ENCODE measurements at places on chromosomes 7 and 10. TPM values are rescaled to one million over a fixed set of nuclear protein-coding genes. Genes with fewer than 3 reads are reported as not detected.

DNA sequence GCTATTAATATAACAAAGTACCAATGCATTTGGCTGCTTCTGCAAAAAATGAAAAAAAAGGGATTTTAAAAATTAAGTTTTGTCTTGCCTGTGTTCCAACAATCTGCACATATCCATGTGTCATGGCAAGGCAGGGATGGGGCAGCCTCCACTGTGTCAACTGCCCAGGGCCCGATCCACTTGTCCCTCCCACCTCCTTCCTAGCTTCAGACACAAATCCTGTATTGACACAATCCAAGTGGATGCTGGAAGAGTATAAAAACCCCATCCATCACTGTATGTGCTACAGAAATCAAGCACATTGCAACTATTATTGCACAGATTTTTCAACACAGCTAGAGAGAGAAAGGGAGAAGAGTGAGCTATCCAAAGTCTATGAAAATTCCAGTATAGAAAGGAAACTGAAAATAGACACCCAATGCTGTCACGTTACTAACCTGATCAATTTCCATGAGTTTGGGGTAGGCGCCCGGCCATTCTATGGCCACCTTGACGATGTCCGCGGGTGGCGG is 106.4 kb downstream of the ELMO1 start:
- DNase-seq: no peak
- peak overlapping the region; percentile 34 for H3K4me3 ChIP-seq

BLVRA gene
- total RNA-seq: 104 TPM

GRCh38 chr7:22990588-22990949 is 23.4 kb downstream of the HYCC1 start:
- H3K36me3 ChIP-seq: no peaks in the 10 kb centered on the region
- H3K27me3 ChIP-seq: no peaks in the 10 kb centered on the region
- no peak for DNase-seq
- no peak overlapping the region for H3K4me3 ChIP-seq
- H3K27ac ChIP-seq: no peak overlapping the region
- H3K4me1 ChIP-seq: no peaks in the 10 kb centered on the region

DNA sequence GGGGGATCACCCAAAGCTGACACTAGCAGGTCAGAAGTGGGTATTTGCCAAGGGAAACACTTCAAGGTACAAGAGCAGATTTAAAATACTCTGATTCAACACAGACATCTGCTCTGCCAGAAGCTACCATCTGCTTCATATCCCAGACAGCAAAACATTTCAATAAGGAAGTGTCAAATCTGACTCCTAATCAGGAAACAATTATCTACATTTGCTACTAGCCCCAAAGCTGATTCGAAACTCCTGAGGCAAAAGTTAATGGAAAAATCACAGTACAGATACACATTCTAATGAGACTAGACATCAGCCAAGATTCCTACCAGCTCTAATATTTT is 48.9 kb downstream of the PARD3 start:
- no peaks in the 10 kb centered on the region for H3K27me3 ChIP-seq
- DNase-seq: no peak
- H3K4me1 ChIP-seq: peaks cover 23% of the 10 kb centered on the region
- no peak overlapping the region for H3K4me3 ChIP-seq
- no peaks in the 10 kb centered on the region for H3K36me3 ChIP-seq

DNA sequence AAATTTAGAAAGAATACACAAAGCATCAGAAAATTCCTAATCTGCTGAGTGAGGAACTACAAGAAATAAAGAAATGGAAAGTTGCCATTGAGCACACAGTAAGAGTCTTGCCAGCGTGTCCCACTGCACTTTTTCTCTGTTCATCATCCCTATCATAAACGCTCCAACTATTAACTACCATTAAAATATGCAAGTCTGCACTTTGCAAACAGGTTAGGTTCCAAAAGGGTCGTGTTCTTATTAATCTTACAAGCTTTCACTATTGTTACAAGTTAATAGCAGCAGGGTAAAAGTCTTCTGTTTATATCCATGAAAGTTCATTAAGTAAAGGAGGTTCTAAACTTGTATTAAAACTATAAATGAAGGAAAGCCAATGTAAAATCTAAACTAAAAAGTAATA is 5.2 kb upstream of the JMJD1C start:
- H3K27me3 ChIP-seq: no peaks in the 10 kb centered on the region
- peaks cover 2% of the 10 kb centered on the region for H3K4me1 ChIP-seq
- DNase-seq: no peak
- H3K27ac ChIP-seq: no peak overlapping the region
- H3K4me3 ChIP-seq: no peak overlapping the region
- no peaks in the 10 kb centered on the region for H3K36me3 ChIP-seq

COL1A2 gene
- 321 TPM for total RNA-seq

DNA sequence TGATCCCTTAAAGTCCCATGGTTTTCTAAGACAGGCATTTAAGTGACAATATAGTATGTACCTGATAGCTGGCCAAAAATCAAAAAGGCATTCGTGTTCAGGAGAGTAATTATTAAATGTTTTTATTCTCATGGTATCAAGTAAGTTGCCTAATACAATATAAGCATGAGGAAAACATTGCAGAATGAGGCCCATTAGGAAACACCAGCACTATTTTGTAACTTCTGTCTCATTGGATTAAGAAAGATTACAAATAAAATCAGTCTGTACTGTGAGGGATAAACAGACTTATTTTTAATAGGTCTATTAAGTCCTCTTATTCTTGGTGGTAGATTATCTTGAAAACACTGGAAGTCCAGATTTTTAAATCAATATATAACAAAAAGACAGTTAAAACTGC is 110.1 kb downstream of the SNX13 start:
- no peak overlapping the region for H3K4me3 ChIP-seq
- H3K27ac ChIP-seq: no peak overlapping the region
- H3K36me3 ChIP-seq: peaks cover 11% of the 10 kb centered on the region
- H3K4me1 ChIP-seq: no peaks in the 10 kb centered on the region
- no peaks in the 10 kb centered on the region for H3K27me3 ChIP-seq

CCSER2 gene
- total RNA-seq: 74.4 TPM

- no peak for DNase-seq
- no peak overlapping the region for H3K27ac ChIP-seq
- no peaks in the 10 kb centered on the region for H3K36me3 ChIP-seq
- peaks cover 5% of the 10 kb centered on the region for H3K27me3 ChIP-seq
Observed at GRCh38 chr7:141016349-141016748, 1.6 kb upstream of the MRPS33 start.

EGR2 gene
- 41.4 TPM for total RNA-seq

SPDYE1 gene
- not detected for total RNA-seq

DNA sequence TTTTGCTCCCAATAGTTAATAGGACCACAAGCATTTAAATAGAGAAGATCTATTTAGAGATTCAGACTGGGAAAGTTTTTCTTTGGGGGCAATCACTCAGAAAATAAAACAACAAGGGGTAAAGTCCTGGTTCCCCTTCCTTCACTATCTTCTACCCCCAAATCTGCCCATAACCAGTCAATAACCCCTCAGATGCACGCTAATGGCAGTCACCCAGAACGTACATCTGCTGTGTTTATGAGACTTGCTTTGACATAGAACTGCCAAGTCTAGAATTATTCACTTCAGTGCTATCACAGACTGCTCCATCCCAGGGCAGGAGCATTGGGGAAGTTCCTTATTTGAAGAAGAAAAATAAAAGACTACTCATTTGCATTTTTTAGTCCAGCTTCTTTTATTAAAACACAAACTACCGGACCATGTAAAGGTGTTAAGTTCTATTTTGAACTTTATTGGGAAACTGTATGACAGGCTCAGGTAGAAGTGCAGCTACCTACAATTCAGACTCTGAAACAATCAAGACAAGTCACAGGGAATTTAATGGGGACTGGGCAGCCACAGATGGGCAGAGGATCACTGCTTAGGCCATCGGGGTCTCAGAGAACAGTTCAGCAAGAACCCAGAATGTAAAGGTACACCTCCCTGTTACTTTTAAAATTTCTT is 38.4 kb downstream of the ANK3 start:
- H3K27me3 ChIP-seq: no peaks in the 10 kb centered on the region
- no peak overlapping the region for H3K27ac ChIP-seq
- H3K36me3 ChIP-seq: no peaks in the 10 kb centered on the region
- H3K4me1 ChIP-seq: no peaks in the 10 kb centered on the region
- H3K4me3 ChIP-seq: no peak overlapping the region

DNA sequence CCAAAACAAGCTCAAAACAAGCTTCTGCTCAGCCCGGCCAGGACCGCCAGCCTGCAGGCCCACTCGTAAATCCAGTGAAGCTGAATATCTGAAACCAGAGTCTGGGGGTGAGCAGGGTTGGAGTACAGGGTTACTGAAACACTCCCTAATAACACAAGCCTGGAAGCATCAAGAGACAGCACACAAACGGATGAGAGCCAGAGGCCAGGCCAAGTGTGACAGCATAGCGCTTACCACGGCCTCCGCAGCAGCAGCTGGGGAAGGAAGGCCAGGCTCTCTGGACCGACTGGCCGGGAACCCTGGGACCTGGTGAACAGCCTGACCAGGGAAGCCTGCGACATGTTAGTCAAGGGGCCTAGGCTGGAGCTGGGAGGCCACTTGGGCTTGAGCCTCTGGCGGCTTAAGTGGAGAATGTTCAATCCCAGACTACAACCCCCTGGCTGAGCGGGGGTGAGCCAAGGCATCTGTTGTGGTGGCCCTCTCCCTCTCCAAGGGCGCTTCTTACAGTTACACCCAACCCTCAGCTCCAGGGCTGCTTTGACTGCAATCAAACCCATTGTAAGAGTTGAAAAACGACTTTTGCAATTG is 21.7 kb upstream of the RNF32 start:
- H3K27me3 ChIP-seq: peaks cover 4% of the 10 kb centered on the region
- H3K27ac ChIP-seq: no peak overlapping the region
- DNase-seq: no peak
- no peaks in the 10 kb centered on the region for H3K36me3 ChIP-seq
- no peaks in the 10 kb centered on the region for H3K4me1 ChIP-seq

GRCh38 chr10:29007748-29008610 is 280.9 kb upstream of the LYZL1 start:
- no peak overlapping the region for H3K4me3 ChIP-seq
- H3K36me3 ChIP-seq: no peaks in the 10 kb centered on the region
- H3K27me3 ChIP-seq: no peaks in the 10 kb centered on the region

DNA sequence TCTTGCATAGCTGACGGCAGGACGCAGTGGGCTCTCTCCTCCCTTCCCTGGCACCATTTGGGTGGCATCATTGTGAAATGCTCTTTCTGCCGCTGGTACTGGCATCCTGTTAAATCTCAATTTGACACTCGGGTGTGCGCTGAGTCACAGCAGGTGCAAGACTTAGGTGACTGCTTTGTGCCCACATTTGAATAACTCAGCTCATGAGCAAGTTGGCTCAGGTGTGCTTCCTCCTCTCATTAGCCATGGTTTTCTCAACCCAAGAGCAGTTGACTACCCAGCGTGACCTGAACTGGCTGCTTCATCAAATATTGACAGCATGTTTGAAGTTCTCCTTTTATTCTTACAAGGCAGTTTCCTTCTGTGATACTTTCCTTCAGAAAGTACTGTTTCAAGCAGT is 24.6 kb upstream of the NFE2L3 start:
- H3K27ac ChIP-seq: no peak overlapping the region
- no peak for DNase-seq
- no peaks in the 10 kb centered on the region for H3K4me1 ChIP-seq
- H3K4me3 ChIP-seq: no peak overlapping the region

- H3K4me1 ChIP-seq: no peaks in the 10 kb centered on the region
- H3K27me3 ChIP-seq: no peaks in the 10 kb centered on the region
- H3K36me3 ChIP-seq: no peaks in the 10 kb centered on the region
- no peak for DNase-seq
Observed at GRCh38 chr10:71444284-71445054, 47.7 kb downstream of the CDH23 start.

DNA sequence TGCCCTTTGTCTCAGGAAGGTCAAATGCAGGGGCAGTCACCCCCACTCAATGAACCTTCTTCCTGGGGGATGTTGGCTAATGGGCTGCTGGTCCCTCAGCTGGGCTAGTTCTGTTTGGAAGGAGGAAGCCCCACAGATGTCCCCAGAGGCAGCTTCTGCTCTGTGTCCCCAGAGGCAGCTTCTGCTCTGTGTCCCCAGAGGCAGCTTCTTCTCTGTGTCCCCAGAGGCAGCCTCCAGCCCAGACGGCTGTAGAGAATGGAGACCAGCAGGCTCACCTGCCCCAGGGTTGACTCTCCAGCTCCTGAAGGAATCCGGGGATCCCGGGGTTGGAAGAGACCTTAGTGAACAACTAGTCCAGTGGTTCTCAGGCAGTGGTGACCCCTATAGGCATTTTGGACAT is 62.5 kb upstream of the LEP start:
- peaks cover 8% of the 10 kb centered on the region for H3K27me3 ChIP-seq
- no peak overlapping the region for H3K27ac ChIP-seq
- H3K4me3 ChIP-seq: no peak overlapping the region
- no peak for DNase-seq
- H3K4me1 ChIP-seq: no peaks in the 10 kb centered on the region

GRCh38 chr7:108142675-108143259 is 12.6 kb upstream of the LAMB4 start:
- H3K4me3 ChIP-seq: no peak overlapping the region
- H3K4me1 ChIP-seq: peaks cover 6% of the 10 kb centered on the region
- H3K27ac ChIP-seq: no peak overlapping the region
- no peaks in the 10 kb centered on the region for H3K27me3 ChIP-seq
- no peaks in the 10 kb centered on the region for H3K36me3 ChIP-seq

DNA sequence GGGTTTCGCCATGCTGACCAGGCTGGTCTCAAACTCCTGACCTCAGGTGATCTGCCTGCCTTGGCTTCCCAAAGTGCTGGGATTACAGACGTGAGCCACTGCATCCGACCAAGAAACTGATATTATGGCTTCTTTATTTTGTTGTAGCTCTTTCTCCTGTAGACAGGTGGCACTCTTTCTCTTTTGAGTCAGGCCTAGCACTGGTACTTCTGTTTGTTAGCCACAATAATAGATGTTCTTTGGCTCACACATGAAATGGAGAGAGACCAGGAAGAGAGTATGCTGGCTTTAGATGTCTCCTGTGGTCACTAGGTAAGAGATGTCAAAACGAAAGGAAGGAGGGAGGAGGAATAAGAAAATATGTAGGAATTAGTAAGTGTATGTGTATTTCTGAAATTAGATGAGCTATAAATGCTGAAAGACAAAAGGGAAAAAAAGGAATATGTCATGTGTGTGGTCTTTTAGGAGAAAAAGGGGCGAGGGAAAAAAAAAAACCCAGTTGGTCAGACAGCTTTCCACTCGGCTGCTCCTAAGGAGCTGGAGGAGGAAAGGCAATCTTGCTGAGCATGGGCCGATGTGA is 78.7 kb downstream of the CLEC2L start:
- no peak overlapping the region for H3K4me3 ChIP-seq
- no peaks in the 10 kb centered on the region for H3K27me3 ChIP-seq
- no peak overlapping the region for H3K27ac ChIP-seq
- no peaks in the 10 kb centered on the region for H3K4me1 ChIP-seq
- H3K36me3 ChIP-seq: peaks cover 85% of the 10 kb centered on the region
- no peak for DNase-seq

GRCh38 chr10:76945166-76945565 is 692.4 kb downstream of the KCNMA1 start:
- H3K4me3 ChIP-seq: no peak overlapping the region
- no peak overlapping the region for H3K27ac ChIP-seq
- H3K36me3 ChIP-seq: no peaks in the 10 kb centered on the region
- H3K27me3 ChIP-seq: no peaks in the 10 kb centered on the region
- H3K4me1 ChIP-seq: no peaks in the 10 kb centered on the region
- DNase-seq: no peak

MEOX2 gene
- total RNA-seq: 21.9 TPM

CPA2 gene
- not detected for total RNA-seq

EMX2 gene
- total RNA-seq: not detected

GRCh38 chr7:155405399-155406318 is 52.3 kb upstream of the EN2 start:
- no peak overlapping the region for H3K4me3 ChIP-seq
- H3K4me1 ChIP-seq: no peaks in the 10 kb centered on the region
- peaks cover 59% of the 10 kb centered on the region for H3K27me3 ChIP-seq
